Osteoblast (primary cell): ENCODE measurements at places on chromosomes 1 and 21. TPM values are rescaled to one million over a fixed set of nuclear protein-coding genes. Genes with fewer than 3 reads are reported as not detected.

DNA sequence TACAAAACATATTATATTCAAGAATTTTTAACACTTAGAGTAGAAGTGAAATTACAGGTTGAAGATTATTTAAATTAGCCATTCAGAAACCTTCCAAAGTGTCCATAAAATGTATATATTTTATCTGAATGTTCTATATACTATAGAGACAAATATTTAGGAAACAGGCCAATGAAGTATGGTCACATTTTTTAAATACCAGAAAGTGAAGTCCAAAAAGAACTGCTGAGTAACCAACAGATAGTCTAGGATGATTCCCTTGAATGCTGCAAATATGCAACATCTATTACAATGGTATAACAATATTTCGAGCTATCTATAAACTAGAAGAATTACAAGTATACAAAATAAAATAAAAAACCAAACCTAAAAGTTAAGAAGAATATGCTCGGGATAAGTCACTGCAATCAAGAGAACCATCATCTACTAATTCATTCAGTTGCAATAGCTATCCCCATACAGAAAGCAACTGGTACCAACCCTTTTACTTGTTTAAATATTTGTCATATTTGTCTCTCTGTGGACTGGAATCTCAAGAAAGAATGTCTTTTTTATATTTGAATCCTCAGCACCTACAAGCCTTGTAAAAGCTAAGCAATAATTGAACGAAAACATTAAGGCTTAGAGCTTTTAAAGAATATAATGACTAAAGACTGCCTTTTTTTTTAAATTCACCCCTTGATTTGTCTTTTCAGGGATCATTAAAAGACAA is 8.1 kb downstream of the ODF2L start:
- no peak for DNase-seq
- H3K4me3 ChIP-seq = no peak overlapping the region
- no peaks in the 10 kb centered on the region for H3K36me3 ChIP-seq
- no peak overlapping the region for H3K27ac ChIP-seq
- no peaks in the 10 kb centered on the region for H3K27me3 ChIP-seq

DNA sequence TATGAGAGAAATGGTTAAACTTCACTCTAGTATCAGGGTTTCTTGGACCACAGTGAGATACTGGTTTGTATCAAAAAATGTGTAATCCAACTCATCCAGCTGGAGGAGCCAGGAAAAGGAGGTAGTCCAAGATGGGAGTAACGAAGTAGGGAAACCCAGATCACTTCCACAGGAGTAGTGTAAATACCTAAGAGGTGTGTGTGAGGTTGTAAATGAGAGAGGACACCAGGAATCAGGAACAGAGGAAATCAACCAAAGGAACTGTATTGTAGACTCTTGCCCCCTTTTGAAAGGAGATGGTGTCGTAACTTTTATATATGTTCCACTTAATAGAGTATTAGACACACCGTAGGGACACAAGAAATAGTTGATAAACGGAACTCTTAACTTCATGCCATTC is 19.7 kb upstream of the TLCD4 start:
- peaks cover 7% of the 10 kb centered on the region for H3K27me3 ChIP-seq
- DNase-seq = no peak
- H3K27ac ChIP-seq = no peak overlapping the region
- no peaks in the 10 kb centered on the region for H3K36me3 ChIP-seq
- peaks cover 3% of the 10 kb centered on the region for H3K4me1 ChIP-seq
- H3K4me3 ChIP-seq = no peak overlapping the region

DNA sequence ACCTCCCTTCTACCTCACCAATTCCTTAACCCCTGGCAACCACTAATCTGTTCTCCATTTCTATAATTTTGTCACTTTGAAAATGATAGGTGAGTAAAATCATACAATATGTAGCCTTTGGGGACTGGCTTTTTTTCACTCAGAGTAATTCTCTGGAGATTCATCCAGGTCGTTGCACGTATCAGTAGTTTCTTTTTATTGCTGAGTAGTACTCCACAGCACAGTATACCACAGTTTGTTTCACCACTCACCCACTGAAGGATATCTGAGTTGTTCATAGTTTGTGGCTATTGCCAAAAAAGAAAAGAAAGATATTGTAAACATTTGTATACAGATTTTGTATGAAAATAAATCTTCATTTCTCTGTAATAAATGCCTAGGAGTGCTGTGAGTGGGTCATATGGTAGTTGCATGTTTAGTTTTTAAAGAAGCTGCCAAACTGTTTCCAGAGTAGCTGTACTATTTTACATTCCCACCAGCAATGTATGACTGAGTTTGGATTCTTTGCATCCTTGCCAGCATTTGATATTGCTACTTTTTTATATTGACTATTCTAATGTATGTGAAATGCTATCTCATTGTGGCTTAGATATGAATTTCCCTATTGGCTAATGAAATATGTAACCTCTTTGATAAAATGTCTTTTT is 3.7 kb downstream of the CHD1L start:
- no peaks in the 10 kb centered on the region for H3K36me3 ChIP-seq
- H3K4me3 ChIP-seq = no peak overlapping the region
- no peak overlapping the region for H3K27ac ChIP-seq
- H3K27me3 ChIP-seq = no peaks in the 10 kb centered on the region
- peaks cover 20% of the 10 kb centered on the region for H3K4me1 ChIP-seq
- DNase-seq = no peak

- no peaks in the 10 kb centered on the region for H3K36me3 ChIP-seq
- H3K4me1 ChIP-seq = peaks cover 7% of the 10 kb centered on the region
- DNase-seq = peak; percentile 38
- no peak overlapping the region for H3K4me3 ChIP-seq
- H3K27ac ChIP-seq = no peak overlapping the region
Observed at GRCh38 chr1:99173282-99173681, 91.0 kb upstream of the PLPPR4 start.

DNA sequence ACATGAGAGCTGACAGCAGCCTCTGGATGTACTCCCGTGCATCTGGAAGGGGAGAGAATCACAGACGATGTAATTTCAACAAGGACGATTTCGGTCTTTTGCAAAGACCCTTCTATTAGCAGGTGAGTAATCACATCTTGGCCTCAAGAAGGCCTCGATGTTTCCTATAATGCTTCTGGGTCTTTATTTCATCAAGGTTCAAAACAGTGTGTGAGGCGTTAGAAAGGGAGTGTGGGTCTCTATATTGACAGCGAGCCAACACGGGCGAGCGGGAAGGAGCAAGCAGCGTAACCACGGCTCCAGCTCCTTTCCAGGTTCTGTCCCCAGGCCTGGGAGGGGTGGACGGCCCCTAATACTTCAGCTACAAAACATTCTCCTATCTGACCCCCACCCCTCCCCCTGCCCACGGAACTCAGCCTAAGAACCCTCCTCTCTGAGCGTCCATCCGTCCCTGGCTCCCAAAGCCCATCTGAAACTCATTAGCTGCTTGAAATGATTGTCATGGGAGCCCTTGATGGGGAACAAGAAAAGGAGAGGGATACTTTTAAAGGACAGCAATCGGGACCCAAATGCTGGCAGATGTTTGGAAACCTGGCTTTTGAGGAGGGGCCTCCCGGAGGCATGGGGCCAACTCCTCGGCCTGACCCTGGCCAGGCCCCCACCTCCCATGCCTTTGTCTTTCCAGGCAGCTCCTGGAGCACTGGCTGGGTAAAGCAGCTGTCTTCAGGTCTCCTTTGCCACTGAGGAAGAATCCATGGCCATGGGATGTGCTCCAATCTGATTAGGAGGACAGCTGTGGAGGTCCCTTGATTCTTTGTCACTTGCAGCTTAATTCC is 250.8 kb downstream of the FOXD2 start:
- no peaks in the 10 kb centered on the region for H3K36me3 ChIP-seq
- H3K27me3 ChIP-seq = peaks cover 7% of the 10 kb centered on the region
- no peak overlapping the region for H3K4me3 ChIP-seq
- DNase-seq = no peak
- no peaks in the 10 kb centered on the region for H3K4me1 ChIP-seq
- H3K27ac ChIP-seq = no peak overlapping the region

GRCh38 chr1:179973198-179974110 is 18.8 kb downstream of the CEP350 start:
- H3K36me3 ChIP-seq = no peaks in the 10 kb centered on the region
- peaks cover 6% of the 10 kb centered on the region for H3K4me1 ChIP-seq
- no peak overlapping the region for H3K27ac ChIP-seq
- no peak overlapping the region for H3K4me3 ChIP-seq

GRCh38 chr1:208149776-208150514 is 94.2 kb downstream of the PLXNA2 start:
- no peaks in the 10 kb centered on the region for H3K36me3 ChIP-seq
- no peaks in the 10 kb centered on the region for H3K4me1 ChIP-seq
- H3K4me3 ChIP-seq = no peak overlapping the region
- H3K27ac ChIP-seq = no peak overlapping the region
- no peak for DNase-seq
- H3K27me3 ChIP-seq = no peaks in the 10 kb centered on the region

DNA sequence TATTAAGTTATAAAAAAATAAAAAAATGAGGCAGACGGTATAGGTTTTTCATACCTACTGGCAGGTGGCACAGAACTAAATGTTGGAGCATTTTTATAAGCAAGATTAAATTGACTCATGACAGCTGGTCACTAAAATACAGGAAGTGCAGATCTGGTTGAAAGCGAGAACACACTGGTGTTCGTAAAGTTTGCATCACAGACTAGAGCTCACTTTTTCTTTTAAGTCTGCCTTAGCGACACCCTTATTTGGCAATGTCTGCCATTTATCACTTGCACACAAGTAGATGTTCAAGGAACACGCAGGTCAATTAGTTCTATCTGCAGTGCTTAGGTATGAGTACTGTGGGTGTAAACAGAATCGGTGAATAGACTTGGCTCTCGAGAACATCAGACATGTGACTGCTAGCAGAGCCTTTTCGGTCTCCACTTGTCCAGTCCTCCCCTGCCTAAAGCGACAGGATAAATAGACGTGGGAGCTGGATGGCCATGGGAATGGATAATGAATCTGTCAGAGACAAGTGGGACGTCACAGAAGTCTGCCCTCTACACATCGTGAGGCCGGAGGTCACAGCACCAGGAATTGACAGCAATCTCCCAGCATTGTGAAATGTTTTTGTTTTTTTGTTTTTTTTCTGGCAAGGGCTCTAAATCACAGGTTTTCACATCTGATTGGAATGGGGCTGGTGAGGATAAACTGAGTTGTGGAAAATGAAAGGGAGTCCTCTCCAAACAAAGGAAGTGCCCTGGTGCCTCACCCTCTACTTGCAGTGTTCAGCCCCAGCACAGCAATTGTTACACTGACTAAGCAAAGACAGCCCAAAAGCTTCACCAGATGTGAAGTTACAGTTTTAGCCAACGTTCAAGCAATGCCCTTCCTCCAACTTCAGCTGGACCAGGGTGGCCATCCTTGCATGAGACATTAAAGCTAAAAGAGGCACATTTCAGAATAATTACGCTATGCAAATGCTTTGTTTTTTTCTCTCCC is 248.9 kb downstream of the NTNG1 start:
- no peaks in the 10 kb centered on the region for H3K36me3 ChIP-seq
- no peaks in the 10 kb centered on the region for H3K4me1 ChIP-seq
- no peak for DNase-seq
- H3K4me3 ChIP-seq = no peak overlapping the region
- no peaks in the 10 kb centered on the region for H3K27me3 ChIP-seq
- no peak overlapping the region for H3K27ac ChIP-seq

The CD1B gene
- not detected in 2 replicates for total RNA-seq

The WNT3A gene
- not detected in 2 replicates for total RNA-seq

The CCDC27 gene
- total RNA-seq = not detected in 2 replicates
